Stimulated activated CD4-positive, alpha-beta T cell treated with anti-CD3 and anti-CD28 coated beads, Interleukin-2, amount 100 ng/mL, for 24 hours (primary cell): ENCODE measurements at places on chromosomes 5 and 9.

DNA sequence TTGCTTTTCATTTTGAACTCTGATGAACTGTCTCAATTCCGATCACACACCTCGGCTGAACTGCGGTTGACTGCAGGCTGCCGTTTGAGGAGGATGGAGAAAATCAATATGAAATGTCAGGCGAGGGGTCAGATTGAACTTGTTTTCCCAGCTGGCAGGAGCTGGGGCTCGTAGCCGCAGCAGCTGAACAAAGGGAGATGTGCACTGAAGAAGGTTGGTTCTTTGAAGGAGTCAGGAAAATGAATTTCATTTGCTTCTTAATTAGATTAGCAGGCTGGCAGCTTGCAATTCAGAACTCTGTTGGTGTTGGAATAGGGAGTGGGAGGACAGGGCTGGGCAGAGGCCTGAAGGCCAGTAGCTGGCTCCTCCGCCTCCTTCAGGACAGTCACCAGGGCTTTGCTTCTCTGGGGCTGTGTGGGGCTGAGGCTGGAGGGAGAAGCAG is 117.4 kb upstream of the GPR151 start:
- DNase-seq, result no peak

DNA sequence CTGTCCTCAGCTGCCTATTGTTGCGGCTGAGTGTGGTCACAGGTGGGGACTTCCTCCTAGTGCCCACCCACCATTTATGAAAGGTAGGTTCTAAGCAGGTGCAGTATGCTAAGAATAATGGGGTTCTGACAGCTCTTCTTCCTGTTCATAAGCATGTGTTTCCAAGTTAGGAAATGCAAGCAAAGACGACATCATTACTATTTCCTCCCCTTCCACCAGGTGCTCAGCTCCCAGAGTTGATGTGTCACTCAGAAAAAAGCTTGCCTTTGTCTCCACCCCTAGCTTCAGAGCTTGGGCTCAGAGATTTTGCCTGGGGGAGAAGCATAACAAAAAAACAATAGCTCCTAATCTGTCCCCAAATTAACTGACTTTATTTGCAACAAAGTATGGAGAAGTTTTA is 1076.7 kb downstream of the NR2F1-AS1 start:
- no peak for DNase-seq

- DNase-seq, result no peak
These were observed 2.5 kb upstream of the ABO start for GRCh38 chr9:133277467-133277866.

- peak; percentile 30 for DNase-seq
These were observed 771 bp upstream of the TMEM171 start for GRCh38 chr5:73119451-73120157.

DNA sequence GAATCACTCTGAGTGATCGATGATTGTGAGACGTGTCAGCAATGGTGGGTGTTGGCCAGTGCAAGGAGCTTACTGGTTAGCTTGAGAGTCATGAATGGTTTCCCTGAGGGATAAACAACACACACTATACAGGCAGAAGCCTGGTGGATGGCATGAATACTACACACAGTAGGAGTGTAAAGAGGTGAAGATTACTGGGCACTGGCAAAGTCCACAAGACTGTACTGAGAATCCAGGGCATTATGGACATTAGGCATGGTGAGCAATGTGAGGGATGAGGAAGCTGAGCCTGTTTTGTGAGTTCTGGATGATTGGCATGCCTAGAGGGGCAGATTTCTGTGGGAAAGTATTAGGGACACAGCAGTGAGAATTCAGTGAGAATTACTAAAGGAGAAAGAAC is 71.3 kb downstream of the KDM4C start:
- DNase-seq, result no peak

GRCh38 chr5:146002491-146002890 is 66.1 kb downstream of the SH3RF2 start:
- no peak for DNase-seq

DNA sequence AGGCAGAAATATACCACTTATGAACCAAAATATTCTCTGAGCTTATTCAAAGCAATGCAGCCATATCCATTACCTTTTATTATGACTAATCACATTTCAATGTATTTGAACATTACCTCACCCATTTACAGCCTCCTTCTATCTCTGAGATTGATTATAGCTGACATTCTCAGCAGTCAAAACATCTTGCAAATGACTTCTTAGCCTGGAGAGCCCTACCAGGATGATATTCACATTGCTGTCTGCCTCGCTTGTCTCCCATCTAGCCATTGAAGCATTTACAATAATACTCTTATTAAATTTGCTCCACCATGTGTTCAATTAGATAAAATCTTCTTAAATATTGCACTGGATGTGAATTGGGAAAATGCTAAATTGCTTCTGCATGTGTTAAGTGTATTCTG is 1879.9 kb upstream of the ACO1 start:
- no peak for DNase-seq

GRCh38 chr9:135764731-135765130 is 62.7 kb downstream of the KCNT1 start:
- DNase-seq, result no peak

DNA sequence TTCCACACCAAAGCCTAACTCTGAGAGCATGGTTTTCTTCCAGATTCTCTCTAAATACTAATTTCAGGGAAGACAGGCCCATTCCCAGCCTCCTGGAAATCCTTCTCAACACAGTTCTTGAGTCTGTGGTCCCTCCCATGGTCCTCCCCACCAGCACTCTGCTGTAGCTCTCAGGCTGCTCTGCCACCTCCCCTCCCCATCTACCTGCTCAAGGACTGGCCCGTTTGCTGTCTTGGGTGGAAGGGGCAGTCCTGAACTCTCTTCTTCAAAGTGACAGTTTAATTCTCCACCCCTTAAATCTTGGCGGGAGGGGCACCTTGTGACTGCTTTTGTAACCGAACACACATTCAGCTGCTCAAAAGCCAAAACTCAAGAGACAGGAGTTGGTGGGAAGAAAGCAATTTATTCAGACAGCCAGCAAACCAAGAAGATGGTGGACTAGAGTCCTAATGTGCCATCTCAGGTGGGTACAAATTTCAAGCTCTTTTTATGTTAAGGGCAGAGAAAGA is 7.6 kb upstream of the LCN15 start:
- DNase-seq, result no peak

DNA sequence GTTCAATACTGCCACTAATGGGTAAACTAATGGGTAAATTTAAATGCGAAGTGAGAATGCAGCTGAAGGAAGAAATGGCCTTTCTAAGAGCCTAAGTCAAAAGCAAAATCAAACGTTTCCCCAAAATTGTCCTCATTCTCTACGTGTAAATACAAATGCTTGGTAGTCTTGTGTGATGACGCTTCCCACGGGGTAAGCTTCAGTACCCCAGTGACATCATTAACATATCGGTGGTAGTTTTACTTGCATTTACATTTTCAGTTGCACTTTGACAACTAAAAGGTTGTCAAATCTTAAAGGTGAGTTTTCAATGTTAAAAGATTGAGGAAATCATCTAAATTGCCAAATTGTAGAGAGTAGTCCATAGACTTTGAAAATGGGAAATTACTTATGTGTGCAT is 550.7 kb upstream of the CCNG1 start:
- no peak for DNase-seq

GRCh38 chr5:75395277-75395676 is 58.3 kb downstream of the HMGCR start:
- no peak for DNase-seq
